Cortex of kidney (tissue), 1 donor: ENCODE measurements at places on chromosomes 5 and 9.

GRCh38 chr5:154476354-154477205, 1.4 kb downstream of the HAND1 start:
- DNase-seq, result no peak

DNA sequence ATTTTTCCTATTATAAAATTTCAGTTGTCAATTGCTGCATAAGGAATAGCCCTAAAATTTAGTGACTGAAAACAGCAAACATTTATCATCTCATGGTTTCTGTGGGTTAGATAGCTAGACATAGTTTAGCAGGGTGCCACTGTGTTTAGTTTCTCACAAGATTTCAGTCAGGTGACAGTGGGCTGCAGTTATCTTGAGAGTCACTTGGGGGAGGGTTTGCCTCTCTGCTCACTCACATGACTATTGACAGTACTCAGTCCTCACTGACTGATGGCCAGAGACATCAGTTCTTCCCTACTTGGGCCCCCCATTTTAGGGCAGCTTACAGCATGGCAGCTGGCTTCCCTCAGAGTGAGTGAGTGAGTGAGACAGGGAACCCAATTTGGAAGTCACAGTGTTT, 42.0 kb downstream of the PBX3 start:
- DNase-seq, result no peak

DNA sequence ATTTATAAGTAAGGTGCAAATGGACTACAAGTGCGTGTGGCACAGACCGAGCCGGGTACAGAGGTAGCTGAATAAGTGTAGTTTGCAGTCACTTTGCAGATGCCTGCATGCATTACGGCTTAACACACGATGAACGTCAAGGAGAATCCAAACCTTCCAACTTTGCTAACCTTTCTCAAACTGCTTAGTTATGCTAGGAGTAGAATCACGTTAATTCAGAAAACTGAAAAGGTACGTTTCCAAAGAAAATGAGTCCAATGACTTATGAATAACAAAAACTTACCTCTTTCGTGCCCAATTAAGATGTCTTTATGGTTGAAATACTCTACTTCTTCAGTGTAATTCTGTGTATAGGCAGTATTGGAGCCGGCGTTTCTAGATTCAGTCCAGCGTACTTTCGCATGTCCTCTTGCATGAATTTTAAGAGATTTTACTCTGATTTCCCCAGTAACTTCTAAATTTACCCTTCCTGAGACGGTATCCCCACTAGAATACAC, 539 bp downstream of the ARRDC3 start:
- no peak for DNase-seq

GRCh38 chr5:66454186-66455078, 141.8 kb upstream of the MAST4 start:
- DNase-seq, result no peak

DNA sequence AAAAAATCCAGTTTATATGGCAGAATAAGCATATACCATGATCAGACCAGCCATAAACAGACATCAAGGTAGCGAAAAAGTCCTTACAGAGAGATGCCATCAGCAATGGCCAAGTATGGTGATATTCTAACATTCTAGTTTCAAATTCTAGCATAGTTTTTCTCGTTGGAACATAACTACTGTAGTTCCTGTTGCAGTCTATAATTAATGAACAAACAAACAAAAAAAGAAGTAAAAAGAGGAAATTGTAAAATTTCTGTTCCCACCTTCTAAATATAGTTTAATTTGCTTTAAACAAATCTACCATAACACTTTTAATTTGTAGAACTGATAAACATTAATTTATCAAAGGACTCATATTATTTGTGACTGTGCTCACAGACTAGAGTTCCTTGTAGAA, 9.9 kb upstream of the CD180 start:
- no peak for DNase-seq

GRCh38 chr5:151036556-151036955, 16.2 kb downstream of the GPX3 start:
- DNase-seq, result no peak

DNA sequence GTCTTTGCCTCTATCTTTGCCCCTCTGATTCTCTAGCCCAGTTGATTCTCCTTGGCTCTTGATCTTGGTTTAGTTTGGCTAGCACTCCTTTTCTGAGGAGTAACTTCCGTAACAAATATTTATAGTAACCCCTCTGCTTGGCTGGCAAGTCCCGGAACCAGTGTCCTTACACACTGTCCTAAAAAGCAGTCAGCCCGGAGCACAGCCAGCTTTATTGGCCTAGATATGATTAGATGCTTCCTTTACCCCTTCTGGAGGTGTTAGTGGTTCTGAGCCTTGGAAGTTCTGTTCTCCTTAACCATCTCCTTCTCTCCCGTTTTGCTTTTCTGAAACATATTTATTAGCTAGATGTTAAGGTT, 17.0 kb upstream of the MSMP start:
- no peak for DNase-seq

- no peak for DNase-seq
Measured at GRCh38 chr9:91354881-91355280, 6.8 kb downstream of the AUH start.

DNA sequence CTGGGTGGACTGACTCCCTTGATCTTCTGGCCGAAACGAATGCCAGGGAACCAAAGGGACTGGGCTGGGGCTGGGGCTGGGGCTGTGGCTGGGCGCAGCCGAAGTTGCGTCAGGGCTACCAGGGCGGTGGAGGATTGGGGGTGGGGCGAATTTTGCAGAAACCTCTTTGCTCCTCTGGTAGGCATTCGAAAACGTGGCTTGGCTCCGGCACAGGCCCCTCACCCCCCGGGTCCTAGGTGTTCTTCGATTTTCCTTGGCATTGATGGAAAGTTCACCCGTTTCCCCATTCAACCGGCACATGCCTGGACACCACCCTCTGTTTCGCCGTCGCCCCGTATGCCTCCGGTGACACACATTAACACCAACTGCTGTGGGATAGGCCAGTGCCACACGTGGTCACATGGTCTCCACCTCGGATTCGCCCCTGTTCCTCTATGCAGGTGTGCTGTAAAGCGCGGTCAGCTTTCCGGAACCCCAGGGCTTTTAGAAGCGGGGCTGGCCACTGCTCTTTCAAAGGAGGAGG, 477.1 kb downstream of the SPATA31A7 start:
- DNase-seq, result no peak

GRCh38 chr9:93500571-93501298, 47.4 kb upstream of the FAM120AOS start:
- no peak for DNase-seq

GRCh38 chr5:127089191-127089590, 15.9 kb upstream of the C5orf63 start:
- no peak for DNase-seq

- no peak for DNase-seq
Measured at GRCh38 chr5:82387001-82387818, 109.1 kb upstream of the RPS23 start.

DNA sequence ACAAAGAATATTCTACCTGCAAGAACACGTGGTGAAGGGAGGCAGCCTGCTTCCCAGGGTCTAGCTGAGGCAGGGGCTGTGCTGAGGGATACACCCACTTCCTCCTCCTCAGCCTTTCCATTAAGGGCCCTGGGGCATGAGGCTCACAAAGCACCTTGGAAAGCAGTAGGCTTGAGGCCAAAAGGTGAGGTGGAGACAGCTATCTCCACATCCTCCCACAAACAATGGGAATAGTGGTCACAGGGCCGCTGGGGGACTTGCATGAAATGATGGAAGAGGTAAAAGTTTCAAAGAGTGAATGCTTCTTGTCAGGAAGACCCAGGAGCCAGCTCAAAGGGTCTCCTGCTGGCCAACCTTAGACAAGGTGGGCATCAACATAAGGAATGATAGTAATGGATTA, 207.9 kb downstream of the CDK5RAP2 start:
- no peak for DNase-seq

- no peak for DNase-seq
Measured at GRCh38 chr9:70472268-70473249, 58.1 kb upstream of the KLF9 start.

DNA sequence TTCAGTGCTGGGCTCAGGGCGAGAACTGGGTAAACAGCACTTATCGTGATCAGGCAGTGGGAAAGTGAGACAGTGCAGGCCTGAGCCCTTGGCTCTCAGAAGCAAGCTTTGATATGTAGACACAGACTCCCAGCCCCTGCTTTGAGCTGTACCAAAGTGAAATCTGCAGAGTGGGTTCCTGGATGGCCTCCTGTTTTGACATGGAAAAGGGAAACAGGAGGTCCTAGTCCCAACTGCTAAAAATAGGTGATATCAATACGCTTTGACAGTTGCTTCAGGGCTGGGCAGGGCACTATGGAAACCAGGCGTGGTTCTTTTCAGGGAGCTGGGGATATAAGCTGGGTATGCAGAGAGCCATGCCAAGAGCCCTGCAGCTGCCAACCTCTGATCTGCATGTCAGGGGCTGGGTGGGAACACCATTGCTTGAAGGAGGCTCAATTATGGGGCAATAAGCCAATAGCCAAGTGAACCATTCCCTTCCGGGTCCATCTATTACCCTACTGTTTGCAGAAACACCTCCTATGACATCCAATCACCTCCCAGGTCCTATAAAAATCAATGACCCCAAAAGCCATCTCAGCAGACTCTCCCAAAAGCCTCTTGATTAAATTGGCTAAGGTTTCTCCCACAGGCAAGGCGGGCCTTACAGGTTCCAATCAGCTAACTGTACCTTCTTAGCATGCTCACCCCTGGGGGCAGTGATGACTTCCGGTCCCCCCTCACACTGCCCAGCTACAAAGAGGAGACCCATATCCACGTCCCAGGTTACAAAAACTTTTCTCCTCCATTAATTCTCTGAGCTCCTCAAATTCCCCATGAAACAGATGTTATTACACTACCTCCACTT, 45.8 kb downstream of the EPB41L4B start:
- no peak for DNase-seq
